ENCODE measurements at places on chromosomes 6 and 20.

DNA sequence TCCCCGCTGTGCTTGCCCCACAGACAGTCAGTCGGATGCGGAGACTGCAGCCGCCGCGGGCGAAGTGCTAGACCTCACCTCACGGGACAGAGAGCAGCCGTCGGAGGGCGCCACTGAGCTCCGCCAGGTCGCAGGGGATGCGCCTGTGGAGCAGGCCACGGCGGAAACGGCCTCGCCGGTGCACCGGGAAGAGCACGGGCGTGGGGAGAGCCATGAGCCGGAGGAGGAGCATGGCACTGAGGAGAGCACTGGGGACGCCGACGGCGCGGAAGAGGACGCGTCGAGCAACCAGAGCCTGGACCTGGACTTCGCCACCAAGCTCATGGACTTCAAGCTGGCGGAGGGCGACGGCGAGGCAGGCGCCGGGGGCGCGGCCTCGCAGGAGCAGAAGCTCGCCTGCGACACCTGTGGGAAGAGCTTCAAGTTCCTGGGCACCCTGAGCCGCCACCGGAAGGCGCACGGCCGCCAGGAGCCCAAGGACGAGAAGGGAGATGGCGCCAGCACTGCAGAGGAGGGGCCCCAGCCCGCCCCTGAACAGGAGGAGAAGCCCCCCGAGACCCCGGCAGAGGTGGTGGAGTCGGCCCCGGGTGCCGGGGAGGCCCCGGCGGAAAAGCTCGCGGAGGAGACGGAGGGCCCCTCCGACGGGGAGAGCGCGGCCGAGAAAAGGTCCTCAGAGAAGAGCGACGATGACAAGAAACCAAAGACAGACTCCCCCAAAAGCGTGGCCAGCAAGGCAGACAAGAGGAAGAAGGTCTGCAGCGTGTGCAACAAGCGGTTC lies 66.4 kb downstream of the SSR1 start:
- DNase-seq, result no peak

- DNase-seq, result no peak
Measured at GRCh38 chr6:130198483-130199035, 24.2 kb downstream of the SAMD3 start.

DNA sequence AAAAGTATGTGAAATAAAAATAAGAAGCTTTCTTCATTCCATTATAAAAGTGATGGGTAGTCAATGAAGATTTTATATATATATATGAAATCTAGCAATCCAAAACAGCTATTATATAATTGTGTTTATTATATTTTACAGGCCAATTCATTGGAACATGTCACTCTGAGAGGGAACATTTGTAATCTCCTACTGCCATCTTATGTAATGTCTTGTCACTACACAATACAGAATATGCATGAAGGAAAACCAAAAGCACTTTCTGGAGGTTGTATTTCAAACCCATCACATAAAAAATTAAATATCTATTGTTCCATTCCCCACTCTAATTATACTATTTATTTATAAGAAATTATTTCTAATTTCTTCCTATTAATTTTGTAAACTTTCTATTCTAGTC lies 31.5 kb upstream of the IRAK1BP1 start:
- peak; percentile 10 for DNase-seq

GRCh38 chr6:36679043-36679833 lies 724 bp downstream of the CDKN1A start:
- DNase-seq, result no peak

DNA sequence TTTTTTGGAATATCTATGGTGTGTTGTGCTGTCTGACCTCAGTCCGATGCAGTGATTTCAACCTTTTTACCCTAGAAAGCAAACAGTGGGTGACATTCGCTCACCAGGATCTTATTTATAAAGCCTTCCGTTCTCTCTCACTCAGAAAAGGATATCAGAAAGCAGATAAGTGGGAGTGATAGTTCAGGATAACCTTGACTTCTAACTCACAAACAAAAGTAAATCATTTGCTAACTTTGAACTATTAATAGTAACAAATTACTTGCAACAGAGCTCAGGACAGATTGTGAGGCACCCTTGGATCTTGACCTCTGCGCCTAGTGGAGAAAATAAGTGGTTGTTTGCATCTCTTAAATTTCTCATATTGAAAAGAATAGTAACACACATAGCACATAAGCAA lies 637.1 kb upstream of the CITED2 start:
- DNase-seq, result no peak
